ENCODE measurements at places on chromosomes 12 and 14. TPM values are rescaled to one million over a fixed set of nuclear protein-coding genes. Genes with fewer than 3 reads are reported as not detected.

GRCh38 chr12:67757651-67758050, 109.1 kb downstream of the DYRK2 start:
- H3K4me3 ChIP-seq = no peak overlapping the region
- H3K4me1 ChIP-seq = peaks cover 11% of the 10 kb centered on the region
- no peaks in the 10 kb centered on the region for H3K36me3 ChIP-seq
- no peak for DNase-seq
- H3K27ac ChIP-seq = no peak overlapping the region

- no peak overlapping the region for H3K27ac ChIP-seq
Observed at GRCh38 chr12:58211211-58211610, 269.8 kb downstream of the ATP23 start.

KRT3 gene
- not detected for total RNA-seq

PAPLN gene
- 13.5 TPM for total RNA-seq

DNA sequence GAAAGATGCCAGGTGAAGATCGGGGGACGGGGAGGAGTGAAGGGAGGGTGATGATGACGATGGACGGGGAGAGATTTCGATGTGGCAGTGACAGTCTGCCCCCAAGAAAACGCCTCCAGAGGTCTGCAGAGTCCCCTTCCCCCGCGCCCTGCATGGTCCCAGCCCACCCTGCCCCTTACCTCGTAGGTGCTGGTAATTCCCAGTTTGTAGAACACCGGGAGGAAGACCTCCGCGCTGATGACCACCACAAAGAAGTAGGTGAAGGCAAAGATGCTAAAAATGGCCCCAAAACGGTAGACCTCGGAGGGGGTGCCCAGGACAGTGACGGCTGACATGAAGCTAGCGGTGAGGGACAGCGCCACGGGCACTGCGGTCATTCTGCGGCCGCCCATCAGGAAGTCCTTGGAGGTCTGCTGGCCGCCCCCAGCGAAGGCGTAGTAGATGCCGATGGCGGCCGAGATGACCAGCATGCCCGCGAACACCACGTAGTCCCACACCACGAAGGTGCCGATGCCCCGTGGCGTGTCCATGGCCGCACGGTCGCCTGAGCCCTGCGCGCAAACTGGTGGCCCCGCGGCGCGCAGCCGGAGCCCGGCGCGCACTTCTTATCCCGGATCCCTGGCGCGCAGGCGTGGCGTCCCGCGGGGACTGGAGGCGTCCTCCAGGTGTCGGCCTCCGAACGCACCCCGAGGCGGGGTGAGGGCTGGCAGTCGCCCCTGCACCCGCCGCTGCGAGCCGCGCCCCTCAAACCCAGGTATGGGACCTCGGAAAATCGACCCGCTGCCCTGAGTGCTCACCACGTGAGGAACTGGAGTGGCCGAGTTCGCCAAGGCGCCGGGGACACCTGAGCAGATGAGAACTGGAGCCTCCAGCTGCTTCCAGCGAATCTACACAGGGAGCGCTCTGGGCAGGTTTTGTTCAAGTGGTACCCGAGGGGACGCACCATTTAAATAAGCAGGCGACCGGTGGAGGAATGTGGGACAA, at the start of gene SLC5A8:
Gene SLC5A8, minus strand, starts transcription at position 920 of the 984 bp plus-strand sequence. Its CDS starts 390 bp downstream, at position 530.
- H3K36me3 ChIP-seq = no peaks in the 10 kb centered on the region
- no peak for DNase-seq
- no peak within 1 kb of the TSS for H3K4me3 ChIP-seq
- H3K27me3 ChIP-seq = peaks cover 4% of the 10 kb centered on the region
- H3K4me1 ChIP-seq = peaks cover 10% of the 10 kb centered on the region
- H3K27ac ChIP-seq = no peak within 1 kb of the TSS

PRICKLE1 gene
- total RNA-seq = 3.6 TPM

All from body of pancreas (tissue), 4 donors.